ENCODE measurements at places on chromosomes 12 and 14.

DNA sequence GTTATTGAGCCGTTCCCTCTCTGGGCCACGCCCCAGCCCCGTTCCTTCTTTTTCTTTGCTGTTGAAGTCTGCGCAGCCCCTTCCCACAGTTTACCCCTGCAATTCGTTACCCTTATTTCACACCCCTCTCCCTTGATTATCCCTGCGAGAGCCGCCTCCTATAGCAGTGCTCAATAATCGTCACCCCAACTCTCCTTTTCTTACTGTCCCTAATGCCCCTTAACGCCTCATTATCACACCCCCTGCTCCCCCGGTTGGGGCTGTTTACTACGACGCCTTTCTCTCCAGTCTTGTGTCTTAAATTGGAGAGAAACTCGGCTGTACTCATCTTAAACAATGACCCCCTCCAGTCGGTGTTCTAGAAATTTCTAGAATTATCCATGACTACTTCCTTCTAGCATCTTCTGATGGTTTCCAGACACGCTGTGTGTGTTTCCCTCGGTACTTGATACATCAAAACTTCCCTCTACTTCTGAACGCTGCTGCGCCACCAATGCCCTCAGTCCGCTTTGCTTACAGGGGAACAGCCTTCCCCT lies 713 bp upstream of the FBXL14 start:
- DNase-seq, result no peak

GRCh38 chr12:3684449-3685051 lies 68.4 kb downstream of the CRACR2A start:
- no peak for DNase-seq

DNA sequence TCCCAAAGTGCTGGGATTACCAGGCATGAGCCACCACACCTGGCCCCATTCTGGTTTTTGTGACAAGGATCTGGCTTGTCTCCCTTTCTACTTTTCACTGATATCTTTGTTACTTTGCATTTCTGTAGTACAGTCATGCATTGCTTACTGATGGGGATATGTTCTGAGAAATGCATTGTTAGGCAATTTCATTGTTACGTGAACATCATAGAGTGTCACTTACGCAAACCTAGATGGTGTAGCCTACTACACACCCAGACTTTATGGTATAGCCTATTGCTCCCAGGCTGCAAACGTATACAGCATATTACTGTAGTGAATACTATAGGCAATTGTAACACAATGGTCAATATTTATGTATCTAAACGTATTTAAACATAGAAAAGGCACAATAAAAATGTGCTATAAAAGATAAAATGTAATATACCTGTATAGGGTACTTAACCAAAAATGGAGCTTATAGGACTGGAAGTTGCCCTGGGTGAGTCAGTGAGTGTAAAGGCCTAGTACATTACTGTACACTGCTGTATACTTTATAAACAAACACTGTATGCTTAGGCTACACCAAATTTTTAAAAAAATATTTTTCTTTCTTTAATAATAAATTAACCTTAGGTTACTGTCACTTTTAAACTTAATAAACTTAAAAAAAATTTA lies 16.0 kb downstream of the MRPL42 start:
- DNase-seq, result no peak

- DNase-seq, result no peak
Observed at GRCh38 chr12:47997321-47997720, 7.0 kb downstream of the COL2A1 start.

DNA sequence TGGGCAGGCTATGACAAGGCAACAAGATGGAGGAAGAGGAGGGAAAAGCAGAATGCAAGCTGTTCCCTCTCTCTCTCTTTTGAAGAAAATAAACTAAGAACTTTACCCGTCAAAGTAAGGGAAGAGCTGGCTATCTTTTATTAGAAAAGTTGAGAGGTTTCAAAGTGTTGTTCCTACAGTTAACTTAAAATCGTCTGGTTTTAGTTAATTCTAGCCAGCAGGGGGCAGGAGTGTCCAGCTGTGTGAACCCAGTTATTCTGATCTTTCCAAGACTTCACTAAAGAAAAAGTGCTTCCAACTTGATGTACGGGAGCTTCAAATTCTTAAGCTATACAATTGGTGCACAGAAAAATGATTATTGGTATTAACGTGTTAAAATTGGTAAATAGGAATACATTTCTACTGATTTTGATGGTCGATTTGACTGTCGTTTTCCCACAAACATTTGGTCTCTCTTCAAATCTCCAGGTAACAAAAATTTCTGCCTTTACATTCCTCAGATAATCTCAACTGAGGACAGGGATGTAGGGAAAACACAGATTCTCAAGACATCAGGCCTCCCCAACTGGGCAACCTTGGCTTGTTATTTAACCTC lies 28.4 kb upstream of the MON2 start:
- peak; percentile 13 for DNase-seq

DNA sequence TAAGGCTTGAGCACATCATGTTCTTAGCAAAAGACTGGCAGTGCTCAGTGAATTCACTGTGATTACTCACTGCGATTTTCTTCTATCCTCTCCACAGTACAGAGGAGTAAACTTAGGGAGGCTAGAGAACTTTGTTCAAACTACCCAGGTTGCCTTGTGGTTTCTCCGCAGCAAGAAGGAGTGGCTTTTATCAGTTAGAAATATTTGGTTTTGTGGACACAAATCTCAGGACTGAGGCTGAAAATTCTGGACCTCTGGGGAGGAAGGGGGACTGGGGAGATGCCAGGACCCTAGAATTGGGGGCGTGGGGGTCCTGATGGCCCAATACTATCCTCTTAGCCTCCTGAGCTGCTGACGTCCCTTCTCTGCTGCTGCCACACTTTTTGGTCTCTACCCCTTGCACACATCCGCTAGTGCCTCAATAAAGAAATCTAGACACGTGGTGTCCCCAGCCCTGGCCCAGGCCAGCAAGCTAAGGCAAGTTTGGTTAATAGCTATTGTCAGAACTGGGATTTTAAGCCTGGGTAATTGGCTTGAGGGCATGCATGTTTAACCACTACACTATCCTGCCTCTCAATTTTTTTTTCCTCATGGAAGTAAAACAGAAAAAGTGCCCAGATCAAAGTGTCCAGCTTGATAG lies 842 bp downstream of the OAS2 start:
- peak; percentile 35 for DNase-seq

DNA sequence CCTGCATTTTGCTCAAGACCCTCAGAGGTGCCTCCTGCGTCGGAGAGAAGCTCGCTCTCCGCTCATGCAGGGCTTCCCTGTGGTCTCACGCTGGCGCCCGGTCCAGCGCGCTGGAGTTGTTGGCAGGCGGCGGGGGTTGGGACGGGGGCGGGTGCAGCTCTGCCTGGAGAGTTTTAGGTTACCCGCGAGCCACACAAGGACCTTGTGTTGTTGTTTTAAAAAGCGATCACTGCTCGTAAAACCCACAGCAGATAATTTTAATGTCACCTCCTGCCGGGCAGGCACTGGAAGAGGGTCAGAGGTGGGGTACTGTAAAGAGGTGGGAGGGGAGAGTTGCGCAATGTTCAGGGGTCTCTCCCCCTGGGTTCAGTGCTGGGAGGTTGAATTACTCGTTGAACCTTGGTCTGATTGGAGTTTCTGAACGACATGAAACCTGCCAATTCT lies 850 bp downstream of the SMOC1 start:
- no peak for DNase-seq

DNA sequence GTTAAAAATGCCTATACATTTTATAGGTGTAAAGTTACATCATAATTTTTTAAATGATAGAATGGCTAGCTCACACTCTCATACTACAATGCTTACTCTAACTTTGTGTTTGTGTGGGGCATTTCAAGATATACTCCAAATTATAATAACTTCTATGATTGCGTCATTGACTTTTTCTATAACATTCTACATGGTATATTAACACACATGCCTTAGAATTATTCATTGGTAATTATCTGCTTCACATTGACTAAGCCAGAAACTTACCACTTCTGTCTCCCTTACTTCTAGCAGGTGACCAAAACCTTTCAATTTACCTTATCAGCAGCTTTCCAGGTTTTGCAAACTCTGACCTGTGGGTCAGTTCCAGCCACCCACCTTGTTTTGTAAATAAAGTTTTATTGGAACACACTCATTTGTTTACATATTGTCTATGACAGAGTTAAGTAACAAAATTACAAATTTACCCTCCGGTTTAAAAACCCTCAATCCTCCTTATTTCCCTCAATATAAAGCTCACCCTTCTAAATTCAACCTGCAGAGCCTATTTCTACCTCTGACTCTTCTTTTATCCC lies 12.7 kb upstream of the FLRT2 start:
- no peak for DNase-seq

DNA sequence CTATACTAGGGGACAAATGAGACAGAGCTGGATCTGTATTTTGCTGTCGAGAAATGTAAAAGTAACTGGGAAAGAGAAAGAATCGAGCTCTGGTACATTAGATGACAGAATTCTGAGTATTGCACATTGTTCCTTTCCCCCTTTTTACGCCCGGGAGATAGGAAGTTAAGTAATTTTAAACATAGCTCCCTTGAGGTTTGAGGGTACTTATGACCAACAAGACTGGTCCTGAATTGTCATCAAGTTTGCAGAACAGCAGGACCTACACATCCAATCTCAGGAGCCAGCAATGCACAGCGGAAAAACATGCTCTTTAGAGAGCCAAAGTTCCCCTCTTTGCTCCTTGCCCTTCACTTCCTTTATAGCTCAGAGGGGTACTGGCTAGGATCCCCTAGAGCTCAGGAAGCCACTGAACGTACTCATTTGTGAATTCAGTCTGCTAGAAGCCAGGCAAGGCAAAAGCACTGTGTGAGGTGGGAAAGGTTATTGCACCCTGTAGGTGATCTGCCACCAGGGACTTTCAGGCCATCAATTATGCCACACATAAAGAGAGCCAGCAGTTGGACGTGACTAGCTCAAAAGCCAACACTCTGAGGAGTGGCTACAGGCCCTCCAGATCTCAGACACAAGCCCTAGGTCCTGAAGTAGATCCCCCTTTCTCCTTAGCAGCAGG lies 333.8 kb downstream of the KCNH5 start:
- DNase-seq, result no peak

GRCh38 chr12:3700861-3701260 lies 52.0 kb downstream of the CRACR2A start:
- DNase-seq, result no peak

GRCh38 chr14:21711360-21711961 lies 37.8 kb upstream of the OR4E1 start:
- DNase-seq, result no peak

- DNase-seq, result no peak
Observed at GRCh38 chr12:5177731-5178130, 134.1 kb downstream of the KCNA5 start.

DNA sequence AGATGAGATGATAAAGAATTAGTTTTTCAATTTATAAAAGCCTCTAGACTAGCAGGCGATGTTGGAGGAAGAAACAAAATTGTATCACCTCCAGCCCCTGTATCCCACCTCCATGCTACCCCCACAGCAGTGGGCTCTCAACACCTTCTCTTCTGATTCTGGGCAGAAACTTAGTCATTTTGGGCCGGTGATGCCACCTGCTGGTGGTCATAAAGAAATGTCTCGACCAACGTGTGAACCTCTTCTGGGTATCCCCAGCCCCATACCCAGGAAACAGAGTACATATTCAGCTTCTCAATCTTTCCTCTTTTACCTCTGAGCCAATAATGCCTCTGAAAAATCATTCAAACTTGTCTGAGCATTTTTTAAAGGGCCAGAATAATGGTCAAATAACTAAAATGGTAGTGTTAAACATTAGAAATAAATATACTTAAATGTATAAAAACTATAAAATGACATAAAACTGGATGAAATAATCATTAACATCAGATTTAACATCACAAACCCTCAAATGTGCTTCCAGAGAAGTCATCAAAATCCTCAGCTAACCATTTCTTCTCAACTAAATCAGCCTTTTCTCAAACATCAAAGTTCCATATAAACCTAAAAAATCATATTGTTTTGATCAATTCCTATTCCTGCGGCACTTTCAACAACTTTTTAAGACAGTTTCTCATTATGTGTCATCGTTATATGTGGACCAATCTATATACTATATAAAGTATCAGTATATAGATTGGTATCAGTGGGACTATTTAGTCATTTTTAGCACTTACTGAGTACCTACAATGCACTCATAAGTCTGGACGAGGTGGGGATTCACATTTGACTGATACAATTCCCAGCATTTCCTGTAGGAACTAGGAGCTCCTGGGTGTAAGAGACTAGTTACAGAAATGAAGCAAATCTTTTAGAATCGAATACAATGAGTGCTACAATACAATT lies 69.4 kb downstream of the ATXN2 start:
- DNase-seq, result peak; percentile 60

DNA sequence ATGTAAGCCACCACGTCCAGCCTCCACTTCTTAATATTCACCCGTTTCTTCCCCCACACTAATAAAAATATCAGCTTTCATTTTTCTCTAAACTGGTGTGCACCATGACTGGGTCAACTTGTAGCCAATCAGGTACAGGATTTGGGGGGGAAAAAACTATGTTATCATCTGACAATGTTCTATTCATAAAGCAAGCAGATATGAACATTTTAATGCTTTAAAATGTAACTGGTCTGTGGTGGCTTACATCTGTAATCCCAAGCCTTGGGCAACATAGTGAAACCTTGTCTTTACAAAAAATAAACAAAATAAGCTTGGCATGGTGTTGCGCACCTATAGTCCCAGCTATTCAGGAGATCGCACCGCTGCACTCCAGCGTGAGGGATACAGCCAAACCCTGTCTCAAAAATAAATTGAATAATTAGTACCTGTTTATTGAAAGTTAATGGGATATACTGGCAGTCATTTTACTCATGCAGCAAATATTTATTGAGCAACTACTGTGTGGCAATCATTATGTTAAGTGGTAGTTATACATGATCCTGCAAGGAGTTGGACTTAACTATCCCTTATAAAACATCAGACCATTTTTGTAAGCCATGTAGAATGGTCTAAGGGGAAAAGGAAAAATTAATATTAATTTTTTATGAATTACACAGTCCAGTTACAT lies 15.3 kb upstream of the ITPR2 start:
- no peak for DNase-seq

- no peak for DNase-seq
Observed at GRCh38 chr14:63432228-63432627, 110.9 kb downstream of the PPP2R5E start.

- DNase-seq, result no peak
Observed at GRCh38 chr12:112496496-112496895, 77.7 kb downstream of the PTPN11 start.

GRCh38 chr12:64900540-64900939 lies 76.1 kb downstream of the TBC1D30 start:
- DNase-seq, result no peak

- DNase-seq, result no peak
Observed at GRCh38 chr12:53196486-53196885, 10.6 kb downstream of the ITGB7 start.

Measured in stimulated activated CD4-positive, alpha-beta T cell treated with anti-CD3 and anti-CD28 coated beads, Interleukin-4, amount 100 ng/mL, for 1 hour (primary cell).